ENCODE measurements at places on chromosomes 16 and 17.
A peak's percentile ranks its signal among the peaks of the same experiment; 100 is the strongest.

GRCh38 chr16:4175849-4176248 is 59.6 kb upstream of the ADCY9 start:
- DNase-seq: no peak

DNA sequence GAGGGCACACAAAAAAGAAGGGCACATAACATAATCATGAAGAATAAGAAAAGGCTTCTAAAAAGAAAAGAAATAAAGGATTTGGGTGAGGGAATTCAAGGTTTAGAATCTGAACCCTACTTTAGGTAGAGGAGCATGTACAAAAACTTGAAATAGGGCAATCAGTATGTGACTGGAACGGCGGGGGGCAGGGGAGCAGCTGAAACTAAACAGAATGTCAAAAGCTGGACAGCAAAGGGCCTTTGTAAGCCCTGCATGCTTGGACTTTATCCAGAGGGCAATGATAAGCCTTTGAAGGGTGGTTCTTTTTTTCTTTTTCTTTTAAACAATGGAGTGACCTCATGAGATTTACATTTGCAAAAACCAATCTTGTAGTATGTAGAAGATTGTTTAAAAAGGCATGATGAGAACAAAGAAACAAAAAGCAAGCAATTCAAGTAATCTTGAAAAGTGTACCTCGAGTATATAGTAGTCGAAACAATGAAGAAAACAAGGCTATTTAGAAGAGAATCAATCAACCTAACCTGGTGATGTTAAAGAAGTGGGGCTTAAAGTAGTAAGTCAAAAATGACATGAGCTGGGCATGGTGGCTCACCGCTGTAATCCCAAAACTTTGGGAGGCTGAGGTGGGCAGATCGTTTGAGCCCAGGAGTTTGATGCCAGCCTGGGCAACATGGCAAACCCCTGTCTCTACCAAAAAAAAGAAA is 46.7 kb upstream of the ANKFY1 start:
- no peak for DNase-seq

DNA sequence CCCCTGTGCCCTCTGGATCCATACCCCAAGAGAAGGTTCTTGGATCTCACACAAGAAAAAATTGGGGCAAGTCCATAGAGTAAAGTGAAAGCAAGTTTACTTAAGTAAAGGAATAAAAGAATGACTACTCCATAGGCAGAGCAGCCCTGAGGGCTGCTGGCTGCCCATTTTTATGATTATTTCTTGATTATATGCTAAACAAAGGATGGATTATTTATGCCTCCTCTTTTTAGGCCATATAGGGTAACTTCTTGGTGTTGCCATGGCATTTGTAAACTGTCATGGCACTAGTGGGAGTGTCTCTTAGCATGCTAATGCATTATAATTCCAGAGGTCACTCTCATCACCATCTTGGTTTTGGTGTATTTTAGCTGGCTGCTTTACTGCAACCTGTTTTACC is 70.8 kb downstream of the NLK start:
- peak; percentile 50 for DNase-seq

- peak; percentile 58 for DNase-seq
Observed at GRCh38 chr16:59905606-59906005, 1171.5 kb upstream of the GOT2 start.

DNA sequence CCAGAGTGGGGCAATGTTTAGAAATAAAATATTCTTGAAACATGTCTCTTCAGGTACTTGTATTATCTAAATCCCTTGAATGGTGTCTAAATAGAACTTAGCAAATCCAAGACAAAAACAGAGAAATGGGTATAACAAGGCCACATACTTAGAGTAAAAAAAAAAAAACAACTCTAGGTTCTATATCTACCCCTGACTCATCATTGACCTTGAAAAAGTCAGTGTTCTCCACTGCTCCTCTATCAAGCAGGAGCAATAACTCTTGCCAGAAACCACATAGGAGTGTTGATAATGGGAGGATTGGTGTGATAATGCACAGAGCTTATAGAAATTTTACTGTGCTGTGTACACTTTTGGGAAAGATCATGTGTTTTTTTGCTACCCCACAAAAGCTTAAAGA is 296.6 kb upstream of the PMFBP1 start:
- no peak for DNase-seq

DNA sequence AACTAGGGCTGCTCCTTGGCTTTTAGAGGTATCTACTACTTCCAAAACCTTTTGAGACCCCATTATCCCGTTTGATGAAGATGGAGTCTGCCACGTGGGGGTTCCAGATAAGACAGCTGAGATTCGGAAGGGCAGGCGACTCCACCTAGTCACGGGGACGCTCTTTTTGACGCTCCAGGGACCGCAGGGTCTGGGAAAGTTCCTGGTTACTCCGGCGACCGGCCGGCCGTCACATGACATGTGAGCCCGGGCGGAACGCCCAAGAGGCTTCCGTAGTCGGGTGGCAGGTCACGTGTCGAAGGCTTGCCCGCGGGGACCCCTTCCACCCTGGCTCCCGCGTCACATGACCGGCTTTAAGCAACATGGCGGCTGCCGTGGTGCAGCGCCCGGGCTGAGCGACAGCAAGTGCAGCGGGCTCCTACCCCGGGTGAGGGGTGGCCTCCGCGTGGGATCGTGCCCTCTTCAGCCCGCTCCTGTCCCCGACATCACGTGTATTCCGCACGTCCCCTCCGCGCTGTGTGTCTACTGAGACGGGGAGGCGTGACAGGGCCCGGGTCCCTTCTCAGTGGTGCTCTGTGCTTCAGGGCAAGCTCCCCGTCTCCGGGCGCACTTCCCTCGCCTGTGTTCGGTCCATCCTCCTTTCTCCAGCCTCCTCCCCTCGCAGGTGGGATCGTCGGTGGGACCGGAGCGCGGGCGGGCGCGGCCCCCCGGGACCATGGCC is at the start of gene SPNS1:
SPNS1 (plus strand) TSS at position 342 of the 721 bp plus-strand sequence; CDS start at position 716, 374 bp downstream.
- peak; percentile 93 for DNase-seq

- DNase-seq: no peak
Observed at GRCh38 chr16:71610447-71610846, 15.5 kb upstream of the MARVELD3 start.

GRCh38 chr17:16273499-16273898 is 56.5 kb downstream of the PIGL start:
- no peak for DNase-seq

GRCh38 chr17:45430738-45431530 is 1.7 kb downstream of the ARHGAP27 start:
- no peak for DNase-seq

DNA sequence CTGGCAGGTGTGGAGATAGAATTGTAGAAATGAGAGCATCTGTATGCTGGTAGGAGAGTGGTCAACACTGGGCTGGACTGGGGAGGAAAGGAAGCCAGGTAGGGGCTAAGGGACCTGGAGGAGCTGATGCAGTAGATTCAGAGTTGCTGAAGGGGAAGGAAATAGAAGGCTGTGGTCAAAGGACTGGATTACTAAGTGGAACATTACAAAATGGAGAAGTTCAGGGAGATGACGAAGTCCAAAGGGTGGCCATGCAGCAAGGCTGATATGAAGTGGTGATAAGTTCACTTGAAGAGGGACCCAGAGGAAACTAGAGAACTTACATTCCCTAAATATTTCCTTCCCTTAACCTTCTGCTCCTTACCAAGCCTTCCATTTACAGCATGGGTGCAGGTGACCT is 8.6 kb upstream of the CCL2 start:
- no peak for DNase-seq

- DNase-seq: no peak
Observed at GRCh38 chr16:87198328-87198832, 118.8 kb downstream of the C16orf95 start.

- DNase-seq: no peak
Observed at GRCh38 chr17:83162035-83162745, 82.8 kb downstream of the METRNL start.

- no peak for DNase-seq
Observed at GRCh38 chr16:79826732-79827475, 226.4 kb upstream of the MAF start.

DNA sequence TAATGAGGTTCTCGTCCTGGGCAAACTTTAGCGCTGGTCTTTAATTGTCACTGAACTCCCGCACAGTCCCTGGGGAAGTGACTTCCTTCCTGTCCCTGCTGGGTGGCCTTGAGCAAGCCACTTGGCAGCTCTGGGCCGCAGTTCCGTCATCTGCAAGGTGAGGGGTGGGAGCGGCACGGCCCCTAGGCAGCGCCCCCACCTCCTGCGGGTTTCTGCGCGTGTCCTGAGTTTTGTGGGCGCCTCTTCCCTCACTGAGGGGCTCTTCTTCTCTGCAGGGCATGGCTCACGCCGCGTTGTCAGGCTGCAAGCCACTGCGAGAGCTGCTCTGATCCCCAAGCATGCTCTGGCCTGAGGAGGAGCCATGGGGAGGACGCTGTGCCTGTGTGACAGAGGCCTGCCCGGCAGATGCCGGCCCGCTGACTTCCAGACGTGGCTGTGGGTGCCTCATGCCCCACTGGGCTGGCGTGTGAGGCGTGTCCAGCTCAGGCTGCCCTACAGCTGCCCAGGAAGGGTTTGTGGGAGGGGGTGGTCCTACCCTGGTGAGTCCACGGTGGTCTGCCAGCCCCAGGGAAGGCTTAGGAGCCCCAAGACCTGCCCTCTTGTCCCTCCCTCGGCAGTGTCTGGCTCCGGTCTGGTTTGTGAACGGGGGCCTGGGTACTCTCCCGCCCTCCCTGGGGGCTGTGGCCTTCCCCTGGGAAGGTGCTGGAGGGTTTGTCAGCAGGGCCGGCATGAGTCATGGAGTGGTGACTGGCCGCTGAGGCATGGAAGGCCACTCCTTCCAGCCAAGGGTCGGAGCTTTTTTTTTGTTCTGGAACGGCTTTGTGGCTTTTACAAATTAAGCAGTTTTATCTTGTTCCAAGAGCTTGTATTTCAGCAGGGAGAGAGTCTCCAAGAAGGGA is 182.0 kb downstream of the SEC14L1 start:
- DNase-seq: peak; percentile 96

DNA sequence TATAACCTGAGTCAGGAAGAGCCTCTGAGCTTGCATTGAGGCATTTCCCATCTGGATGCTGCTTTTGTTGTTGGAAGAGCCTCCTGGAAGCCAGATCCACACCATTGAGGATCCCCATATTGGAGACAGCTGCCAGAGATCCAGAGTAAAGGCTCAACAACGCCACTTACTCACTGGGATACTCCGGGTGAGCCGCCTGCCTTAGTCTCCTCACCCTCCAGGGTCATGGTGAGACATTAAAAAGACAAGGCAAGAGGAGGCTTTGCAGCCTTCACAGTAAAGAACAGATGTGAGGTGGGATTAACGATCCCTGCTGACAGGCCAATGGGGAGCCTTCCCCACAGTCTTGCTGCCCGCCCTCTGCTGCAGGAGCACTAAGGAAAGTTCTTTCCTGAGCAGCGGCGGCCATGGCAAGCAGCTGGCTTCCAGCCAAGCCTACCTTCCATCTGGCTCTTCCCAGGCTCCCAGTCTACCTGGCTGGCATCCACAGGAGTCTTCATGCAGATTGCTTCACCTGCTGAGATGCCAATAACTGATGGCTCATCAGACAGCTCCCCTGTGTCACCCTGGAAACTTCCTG is 198.5 kb downstream of the CYLD start:
- no peak for DNase-seq

- DNase-seq: no peak
Observed at GRCh38 chr17:72516772-72517399, 396.1 kb downstream of the SOX9 start.

DNA sequence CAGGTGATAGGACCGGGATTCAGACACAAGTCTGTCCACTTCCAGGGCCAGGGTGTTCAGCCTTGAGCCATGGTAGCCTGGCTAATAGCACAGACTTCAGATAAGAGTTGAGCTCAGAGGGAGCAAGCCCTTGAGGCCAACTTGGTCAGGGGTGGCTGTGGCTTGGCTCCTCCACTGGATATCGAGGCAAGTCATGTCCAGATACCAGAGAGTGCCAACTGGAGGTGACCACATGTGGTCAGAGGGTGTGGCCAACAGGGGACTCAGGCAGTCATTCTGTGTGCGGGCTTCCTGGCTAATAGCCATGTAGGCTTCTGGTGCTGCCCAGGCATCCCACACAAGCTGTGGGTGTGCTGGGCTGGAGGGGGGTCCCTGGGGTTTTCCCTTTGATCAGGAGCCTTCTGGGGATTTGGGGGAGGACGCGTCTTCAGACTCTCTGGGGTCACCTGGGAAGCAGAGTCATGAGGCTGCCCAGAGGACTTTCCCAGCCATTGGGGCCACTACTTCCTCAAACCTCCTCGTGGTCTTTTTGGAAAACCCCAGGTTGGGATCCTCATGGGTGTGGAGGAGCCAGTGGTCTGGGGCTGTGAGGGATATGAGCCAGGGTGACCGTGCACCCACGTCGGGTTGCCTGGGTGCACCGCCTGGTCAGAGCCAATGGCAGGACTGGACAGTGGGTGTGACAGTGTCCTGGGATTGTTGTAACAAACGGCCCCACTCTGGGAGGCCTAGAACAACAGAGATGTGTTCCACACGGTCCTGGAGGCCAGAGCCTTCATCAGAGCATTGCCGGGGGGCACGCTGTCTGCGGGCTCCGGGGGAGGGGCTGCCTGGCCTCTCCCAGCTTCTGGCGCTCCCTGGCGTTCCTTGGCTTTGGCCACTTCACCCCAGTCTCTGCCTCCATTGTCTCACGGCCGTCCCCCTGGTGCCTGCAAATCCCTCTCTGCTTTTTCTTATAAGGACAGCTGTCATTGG is 25.0 kb downstream of the COX4I1 start:
- DNase-seq: no peak

DNA sequence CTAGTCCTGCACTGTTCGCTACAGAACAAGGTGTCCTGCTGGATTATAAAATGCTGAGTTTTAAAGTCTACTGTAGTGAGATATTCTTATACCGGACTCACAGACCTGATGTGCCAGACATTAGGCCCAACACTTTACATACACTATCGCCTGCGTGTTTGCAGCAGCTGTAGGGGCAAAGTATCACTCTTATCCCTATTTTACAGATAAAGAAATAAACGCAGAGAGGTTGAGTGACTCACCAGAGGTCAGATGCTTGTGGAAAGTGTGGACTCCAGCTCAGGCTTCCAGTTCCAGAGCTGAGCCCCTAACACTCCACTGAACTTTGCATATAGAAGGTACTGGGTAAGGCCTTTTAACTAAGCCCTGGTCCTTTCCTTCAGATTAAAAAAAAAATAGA is 47.4 kb downstream of the PLXDC1 start:
- no peak for DNase-seq

DNA sequence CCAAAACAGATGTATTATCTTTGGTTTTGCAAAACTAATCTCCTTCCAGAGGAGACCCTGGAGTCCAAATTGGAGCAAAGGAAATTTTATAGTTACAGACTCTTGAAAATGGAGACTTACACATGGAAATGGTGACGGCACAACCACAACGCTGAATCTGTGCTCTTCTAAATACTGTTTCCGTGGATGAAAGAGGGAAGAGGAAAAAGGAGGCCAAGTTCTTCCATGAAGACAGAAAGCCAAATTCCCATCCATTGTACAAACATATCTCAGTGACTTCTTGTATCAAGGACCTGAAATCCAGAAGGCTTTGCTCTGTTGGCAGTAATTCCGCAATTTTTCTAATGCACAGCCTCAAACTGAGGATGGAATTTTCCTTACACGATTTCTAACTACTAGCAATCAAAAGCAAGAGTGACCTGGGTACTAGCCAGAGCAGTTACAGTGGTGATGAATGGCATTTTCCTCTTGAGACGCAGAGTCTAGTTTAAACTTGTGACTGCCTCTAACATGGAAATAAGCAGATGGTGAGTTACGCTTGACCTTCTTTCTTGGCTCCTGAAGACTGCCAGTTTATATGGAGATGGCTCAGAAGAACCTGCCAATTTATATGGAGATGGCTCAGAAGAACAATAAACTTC is 38.5 kb downstream of the VPS53 start:
- no peak for DNase-seq
